Stimulated activated CD4-positive, alpha-beta T cell treated with anti-CD3 and anti-CD28 coated beads, TNF-alpha, amount 100 ng/mL, for 48 hours (primary cell): ENCODE measurements at places on chromosomes 3 and 15.

GRCh38 chr3:5016211-5017161 is 37.2 kb downstream of the BHLHE40 start:
- DNase-seq = no peak

DNA sequence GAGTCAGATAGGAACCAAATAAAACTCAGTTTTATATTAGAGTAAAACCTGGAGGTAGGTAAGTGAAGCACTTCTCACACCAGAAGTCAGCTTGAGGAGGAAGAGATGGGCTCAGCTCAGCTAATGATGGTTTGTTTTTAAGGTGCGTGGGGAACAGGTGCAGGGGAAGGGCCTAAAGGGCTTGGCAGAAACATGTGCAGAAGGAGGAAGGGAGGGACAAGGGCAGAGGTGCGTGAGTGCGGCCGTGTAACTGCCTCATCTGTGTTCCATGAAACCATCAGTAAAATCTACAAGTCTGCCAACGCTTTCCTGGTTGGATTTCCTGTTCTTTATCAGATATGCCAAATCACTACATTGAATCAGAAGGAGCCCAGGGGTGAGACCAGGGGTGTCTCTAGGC is 19.9 kb downstream of the FYCO1 start:
- DNase-seq = no peak

DNA sequence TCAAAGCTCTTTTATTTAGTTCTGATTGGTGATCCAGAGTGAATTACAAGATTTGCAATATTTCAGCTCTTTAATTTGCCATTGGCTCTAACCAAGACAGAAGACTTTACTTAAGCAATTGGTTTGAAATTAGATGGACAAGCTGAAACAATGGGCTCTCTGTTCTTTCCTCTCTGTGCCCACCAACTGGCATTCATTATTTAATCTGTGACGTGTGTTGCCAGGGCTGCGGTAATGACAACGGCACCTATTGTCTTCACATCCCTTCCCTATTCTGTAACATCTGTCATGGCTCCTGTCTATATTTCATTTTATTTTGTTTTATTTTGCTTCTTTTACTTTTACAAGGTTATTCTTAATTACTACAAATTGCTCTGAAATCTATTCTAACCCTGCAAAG is 33.9 kb downstream of the PLD1 start:
- DNase-seq = no peak

- no peak for DNase-seq
Observed at GRCh38 chr3:158780766-158781165, 21.1 kb upstream of the MFSD1 start.

GRCh38 chr3:136938334-136938733 is 19.4 kb upstream of the IL20RB start:
- DNase-seq = no peak

DNA sequence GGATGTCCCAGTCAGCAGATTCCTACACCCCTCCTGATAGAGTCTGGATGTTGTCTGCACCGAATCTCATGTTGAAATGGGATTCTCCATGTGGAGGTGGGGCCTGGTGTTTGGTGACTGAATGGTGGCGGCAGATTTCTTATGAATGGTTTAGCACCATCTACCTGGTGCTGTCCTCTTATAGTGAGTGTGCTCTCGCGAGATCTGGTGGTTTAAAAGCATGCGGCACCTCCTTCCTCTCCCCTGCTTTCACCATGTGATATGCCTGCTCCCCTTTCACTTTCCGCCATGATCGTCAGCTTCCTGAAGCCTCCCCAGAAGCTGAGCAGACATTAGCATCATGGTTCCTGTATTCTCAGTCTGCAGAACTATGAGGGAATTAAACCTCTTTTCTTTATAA is 135.2 kb upstream of the SLC6A11 start:
- DNase-seq = no peak

GRCh38 chr3:114155370-114155821 is 23.5 kb downstream of the DRD3 start:
- no peak for DNase-seq

DNA sequence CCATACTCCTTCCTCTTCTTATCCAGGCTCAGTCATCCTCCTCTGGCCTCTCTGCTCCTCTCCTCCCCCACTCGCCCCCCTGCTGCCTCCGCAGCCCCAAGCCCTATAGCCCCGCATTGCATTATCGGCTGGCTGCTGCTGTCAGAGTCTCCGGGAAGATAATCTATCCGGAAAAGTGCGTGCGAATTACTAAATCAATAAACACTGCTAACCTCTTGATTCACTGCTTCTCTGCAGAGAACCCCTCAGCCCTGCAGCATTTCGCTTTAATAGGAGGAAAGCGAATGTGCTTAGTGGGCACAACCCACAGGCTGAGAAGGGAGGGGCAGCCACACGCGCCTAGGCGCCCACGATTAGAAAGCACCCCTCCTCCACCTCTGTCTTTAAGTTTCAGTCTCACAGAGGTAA is 167.6 kb downstream of the ABHD5 start:
- DNase-seq = no peak

DNA sequence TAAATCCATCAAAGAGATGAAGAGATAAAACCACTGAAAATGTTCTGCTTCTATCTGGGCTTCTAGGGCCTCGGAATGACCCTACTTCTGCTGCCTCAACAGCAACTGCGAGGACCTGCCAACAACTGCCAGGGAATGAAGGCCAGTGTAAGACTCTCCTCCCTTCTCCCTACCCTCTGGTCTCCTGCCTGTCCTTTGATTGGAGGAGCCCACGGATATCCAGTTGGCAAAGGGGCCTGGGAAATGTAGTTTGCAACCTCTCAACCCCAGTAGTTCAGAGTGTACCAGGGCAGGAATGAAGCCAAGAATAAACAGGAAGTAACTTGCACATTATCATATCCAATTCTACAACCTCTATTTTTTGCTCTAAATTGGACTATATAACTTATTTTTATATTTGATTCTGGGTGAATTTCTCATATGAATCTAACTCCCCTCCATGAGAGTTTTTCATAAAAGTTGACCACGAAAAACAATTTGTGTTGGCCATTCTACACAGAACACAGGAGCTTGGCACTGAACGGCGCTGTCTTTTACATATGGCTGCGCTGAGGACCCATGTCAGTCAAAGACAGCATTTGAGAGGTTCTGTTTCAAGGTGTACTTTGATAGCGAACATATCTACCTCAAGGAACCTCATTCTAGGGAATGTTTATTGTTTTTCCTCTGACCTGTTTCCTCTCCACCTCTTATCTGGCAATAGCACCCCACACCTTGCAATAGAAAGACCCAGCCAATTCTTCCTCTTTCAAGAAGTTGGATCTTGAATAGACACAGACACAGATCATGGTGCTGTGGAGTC is 91.1 kb upstream of the RNF7 start:
- DNase-seq = no peak
